ENCODE measurements at places on chromosomes 2 and 18.

- DNase-seq, result no peak
Measured at GRCh38 chr18:10141559-10141958, 227.7 kb downstream of the VAPA start.

DNA sequence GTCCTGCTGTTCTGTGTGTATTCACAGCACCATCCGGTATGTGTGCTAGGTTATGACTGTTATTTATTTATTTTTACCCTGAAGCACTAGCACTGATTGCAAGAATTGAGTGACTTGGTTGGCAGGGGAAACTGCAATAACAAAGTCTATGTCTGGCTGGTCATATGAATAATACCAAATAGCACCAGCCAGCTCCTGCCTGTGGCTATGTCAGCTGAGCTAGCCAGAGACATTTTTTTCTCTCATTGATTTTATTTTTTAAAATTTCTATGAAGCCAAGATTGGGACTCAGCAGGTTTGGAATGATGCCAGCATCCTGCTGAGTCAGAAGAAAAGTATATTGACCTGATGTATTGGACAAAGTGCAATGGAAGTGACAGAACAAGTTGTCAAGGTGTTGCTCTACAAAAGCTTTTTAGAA is 188.5 kb upstream of the CDH2 start:
- no peak for DNase-seq

DNA sequence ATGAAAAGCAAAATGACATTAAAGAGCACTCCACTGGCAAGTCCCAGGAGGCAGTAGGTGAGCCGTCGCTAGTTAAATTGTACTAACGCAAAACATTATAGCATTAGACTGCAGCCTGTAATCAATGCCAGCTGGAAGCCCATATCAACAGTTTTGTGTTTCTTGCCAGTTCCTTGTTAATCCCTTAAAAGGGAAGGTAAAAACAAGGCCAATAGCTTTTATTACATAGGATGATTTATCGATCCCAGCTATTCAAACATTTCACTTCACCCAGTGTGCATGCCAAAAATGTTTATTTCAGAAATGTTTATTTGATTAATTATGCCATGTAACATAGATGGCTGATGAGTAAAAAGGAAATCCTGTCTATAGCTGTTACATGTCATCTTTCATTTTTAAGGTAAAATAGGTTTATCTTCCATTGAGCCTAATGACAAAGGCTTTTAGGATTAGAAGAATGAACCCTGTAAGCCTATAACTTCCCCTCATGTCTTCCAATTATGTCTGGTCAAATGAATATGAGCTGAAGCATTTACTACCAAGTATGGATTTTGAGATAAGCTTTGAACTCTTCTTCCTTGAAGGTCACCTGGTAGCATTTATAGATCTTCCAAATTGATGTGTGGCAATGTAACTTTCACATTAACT is 591.2 kb downstream of the RNF144A start:
- DNase-seq, result no peak

- DNase-seq, result no peak
Measured at GRCh38 chr2:71839826-71840225, 307.8 kb downstream of the CYP26B1 start.

DNA sequence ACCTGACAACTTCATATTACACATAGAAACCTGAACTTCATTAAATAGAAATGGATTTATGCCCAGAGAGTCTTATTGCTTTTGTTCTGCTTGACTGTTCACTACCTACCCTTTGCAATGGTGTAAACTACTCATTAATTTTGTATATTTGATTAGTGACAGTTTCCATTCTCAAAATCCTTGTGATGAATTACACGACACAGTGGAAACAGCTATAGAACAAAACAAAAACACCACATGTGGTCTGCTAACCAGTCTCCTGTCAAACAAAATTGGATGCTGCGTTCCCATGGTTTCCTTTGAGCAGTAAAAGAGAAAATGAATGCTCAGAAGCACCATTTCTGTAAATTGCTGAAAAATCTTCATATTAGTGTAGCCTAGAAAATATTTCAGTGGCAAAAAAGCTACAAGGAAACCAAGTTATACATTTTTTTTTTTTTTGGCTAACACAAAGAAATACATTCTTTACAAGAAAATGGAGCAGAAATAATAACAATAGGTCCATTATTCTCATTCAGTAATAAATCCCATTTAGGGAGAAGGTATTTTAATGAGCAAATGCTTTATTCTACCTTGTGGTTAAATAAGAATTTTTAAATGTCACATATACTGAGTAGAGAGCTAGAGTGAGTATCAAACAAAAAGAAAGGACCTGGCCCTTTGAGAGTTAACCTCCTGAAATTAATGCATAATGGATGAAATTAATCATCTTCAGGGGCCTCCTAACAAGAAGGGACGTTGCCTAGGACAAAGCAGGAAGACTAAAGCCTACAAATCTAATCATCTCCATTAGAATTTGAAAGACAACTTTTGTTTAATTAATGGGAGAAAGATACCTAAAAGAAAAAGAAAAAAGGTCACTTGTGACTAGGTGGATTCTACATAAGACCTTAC is 355.1 kb upstream of the ZC3H15 start:
- no peak for DNase-seq

DNA sequence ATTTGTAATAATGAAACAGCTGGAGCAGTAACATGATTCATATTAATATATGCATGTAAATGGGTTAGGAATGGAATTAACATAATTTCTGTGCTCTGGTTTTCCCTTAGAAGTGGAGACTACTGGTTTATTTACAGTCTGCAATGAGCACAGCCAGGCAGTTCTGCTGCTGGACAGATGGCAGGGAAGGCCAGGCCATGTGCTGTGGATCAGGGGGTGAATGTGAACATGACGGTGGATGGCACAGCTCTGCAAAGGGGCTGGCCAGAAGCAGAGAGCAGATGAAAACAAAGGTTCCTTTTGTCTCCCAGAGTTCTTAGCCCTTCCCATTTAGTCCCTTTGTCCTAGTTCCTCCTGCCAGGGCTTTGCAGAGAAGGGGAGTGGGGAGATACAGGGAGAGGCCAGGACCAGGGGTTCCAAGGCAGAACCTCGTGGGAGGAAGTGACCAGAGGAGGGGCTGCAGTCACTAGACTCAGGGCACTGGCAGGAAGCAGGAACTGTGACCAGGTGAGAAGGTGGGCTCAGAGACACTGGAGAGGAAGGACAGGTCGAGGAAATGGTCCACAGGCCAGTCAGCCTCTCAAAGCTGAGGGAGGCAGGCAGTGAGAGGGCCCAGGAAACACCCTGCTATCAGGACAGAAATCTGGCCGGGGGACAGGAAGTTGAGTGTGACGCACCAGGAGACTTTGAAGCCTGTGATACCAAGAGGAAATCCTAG is 112.9 kb upstream of the ATP8B1 start:
- no peak for DNase-seq

DNA sequence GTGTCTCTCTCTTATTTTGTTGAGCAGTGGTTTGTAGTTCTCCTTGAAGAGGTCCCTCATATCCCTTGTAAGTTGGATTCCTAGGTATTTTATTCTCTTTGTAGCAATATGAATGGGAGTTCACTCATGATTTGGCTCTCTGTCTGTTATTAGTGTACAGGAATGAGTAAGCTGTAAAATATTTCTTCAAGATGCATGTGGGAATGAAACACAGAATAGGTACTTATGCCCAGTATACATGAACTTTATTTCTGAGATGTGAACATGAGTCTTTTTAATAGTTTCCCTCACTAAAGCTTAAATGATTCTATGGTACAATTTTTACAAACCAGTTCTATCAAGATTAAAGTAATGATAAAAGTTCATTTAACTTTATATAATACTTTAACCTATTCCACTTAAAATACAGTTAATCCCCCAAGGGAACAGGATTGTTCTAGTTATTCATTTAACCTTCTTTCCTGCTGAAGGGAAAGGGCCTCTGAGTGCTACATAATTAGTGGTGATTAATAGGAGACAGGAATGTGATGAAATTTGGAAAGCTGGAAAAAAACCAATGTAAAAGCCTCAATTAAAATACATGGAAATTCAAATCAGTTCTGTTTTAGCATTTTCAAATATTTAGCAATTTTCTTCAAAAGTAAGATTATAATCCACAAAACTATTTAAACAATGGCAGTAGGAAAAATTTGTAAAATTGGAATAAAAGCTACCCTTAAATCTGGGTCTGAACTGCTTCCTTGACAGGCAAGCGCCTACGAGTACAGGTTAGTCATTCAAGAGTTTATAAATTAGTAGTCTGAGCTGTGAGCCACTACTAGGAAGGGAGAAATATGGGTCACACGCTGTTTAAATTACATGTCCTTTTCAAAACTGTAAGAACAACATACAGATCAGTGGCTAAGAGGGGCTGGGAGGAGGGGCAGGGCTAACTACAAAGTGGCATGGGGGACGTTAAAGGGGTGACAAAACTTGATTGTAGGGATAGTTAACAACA is 28.9 kb downstream of the SPIRE1 start:
- no peak for DNase-seq

- DNase-seq, result no peak
Measured at GRCh38 chr18:39667905-39668304, 2102.3 kb upstream of the CELF4 start.

All from stimulated activated CD8-positive, alpha-beta memory T cell treated with anti-CD3 and anti-CD28 coated beads, Interleukin-7, amount 100 ng/mL, for 1 hour (primary cell).